Thyroid gland (tissue), 4 donors: ENCODE measurements at places on chromosomes 1 and 21.

GRCh38 chr1:69110851-69111250 lies 456.9 kb upstream of the LRRC7 start:
- DNase-seq: no peak

GRCh38 chr1:112790920-112791722 lies 76.0 kb upstream of the PPM1J start:
- DNase-seq: no peak

DNA sequence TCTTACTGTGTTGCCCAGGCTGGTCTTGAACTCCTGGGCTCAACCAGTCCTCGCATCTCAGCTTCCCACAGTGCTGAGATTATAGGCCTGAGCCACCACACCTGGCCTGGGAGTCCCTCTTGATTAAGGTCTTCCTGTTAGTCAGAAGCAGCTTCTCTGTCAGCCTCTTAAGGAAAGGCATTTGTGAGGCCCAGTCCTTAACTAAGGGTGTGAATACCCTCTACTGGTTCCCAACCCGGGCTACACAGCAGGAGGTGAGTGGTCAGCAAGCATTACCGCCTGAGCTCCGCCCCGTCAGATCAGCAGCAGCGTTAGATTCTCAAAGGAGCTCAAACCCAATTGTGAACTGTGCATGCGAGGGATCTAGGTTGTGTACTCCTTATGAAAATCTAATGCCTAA lies 117.2 kb downstream of the DYRK1A start:
- no peak for DNase-seq

DNA sequence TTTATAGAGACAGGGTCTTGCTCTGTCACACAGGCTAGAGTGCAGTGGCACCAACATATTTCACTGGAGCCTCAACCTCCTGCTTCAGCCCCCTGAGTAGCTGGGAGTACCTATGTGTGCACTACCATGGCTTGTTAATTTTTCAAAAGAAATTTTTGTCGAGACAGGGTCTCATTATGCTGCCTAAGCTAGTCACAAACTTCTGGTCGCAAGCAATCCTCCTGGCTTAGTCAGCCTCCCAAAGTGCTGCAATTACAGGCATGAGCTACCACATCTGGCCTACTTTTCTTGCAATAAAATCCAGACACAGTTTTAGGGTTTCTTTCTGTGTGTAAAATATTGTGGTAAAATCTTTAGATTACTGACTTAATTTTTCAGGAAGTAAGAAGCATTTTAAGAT lies 27.9 kb upstream of the NTPCR start:
- no peak for DNase-seq

DNA sequence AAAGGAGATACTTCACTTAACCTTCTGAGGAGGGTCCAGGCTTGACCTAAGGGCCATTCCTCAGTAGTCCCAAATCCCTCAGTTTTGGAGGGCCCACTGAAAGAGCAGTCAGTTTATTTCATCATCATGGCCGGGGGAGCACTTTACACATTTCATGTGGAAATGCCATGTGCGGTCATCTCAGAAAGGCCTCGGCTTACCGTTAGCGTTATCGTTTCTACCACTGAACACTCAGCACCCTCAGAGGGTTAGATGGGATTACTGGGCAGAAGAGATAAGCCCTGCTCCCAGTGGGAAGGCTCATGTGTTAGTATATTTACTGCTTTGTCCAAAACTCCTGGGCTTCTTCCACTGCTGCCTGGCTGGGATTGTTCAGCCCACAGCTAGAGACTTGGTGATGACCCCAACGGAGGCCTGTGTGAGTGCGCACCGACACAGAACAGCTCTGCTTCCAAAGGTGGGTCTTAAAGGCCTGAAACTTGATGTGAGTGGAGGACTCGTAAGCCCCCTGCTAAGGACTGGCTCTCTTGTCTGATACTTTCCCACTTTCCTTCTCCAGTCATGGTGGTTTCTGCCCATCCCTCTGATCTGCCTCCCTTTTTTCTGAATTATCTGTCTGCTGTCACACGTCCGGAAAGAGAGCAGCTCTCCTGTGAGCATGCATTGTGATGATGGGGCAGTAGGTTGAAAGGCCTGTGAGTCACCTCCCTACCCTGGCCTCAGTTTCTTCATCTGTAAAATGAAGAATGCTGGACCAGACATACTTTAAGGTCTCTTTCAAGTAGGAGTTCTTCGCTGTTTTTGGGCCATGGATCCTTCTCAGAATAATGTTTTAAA lies 284.5 kb downstream of the ASTN1 start:
- no peak for DNase-seq

DNA sequence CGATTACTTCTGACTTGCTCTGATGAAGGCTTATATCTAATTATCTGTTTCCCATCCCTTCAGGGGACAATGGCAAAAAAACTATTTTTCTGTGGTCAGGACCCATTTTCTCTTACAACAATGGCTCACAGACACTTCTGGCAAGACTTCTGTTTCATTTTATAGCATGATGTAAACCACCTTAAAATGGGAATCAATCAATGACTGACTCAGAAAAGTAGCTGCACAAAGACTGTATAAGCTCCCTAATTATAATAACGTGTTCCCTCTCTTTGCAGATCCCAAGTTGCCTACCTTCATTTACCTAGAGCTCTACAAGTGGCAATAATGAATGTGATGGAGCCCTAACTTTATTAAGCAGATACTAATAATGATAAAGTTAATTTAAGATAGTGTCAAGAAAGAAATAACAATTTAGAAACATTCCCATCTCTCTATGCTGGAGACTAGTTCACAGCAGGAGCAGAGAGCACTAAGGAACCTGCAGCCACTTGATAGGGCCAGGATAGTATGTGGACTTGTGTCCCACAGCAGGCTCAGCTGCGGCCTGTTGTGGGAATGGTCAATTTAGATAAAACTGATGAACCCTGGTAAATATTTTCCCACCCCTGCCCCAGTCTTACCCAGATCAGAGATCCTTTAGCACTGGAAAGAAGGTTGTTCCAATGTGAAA lies 538 bp downstream of the GBP2 start:
- no peak for DNase-seq

DNA sequence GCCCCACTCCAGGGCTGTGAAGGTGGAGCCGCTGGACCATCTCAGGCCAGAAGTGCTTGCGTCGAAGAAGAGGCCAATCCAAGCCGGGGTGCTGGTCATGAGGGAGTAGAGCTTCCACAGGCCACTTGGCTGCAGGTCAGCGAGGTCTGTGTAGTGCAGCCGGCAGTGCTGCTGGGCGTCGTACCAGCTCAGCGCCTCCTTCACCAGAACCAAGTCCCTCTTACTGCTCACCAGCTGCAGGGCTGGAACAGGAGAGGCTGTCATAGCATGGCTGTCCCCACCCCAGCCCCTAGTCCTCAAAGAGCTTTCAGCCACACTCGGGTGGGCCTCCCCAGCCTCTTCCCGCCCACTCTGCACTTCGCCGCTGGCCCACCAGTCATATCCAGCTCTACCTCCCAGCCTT lies 2.2 kb downstream of the CLEC20A start:
- peak; percentile 34 for DNase-seq

DNA sequence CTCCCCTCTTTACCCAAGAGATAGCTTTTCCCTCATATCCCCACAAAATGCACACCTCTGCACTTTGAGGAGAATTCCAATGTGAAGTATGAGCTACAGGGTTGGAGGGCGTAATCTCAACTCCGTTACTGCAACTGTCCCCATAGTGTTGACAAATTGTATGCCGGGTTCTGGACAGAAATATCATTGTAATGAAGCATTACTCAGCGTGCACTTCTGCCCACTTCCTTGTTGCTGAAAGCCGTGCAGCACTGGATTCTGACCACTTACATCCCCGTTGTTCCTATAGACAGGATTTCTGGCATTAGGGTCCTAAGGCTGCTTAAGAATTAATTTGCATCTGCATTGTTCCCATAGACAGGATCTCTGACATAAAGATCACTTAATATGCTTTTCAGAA lies 205.6 kb downstream of the RHOU start:
- no peak for DNase-seq

- DNase-seq: peak; percentile 69
These were observed 14.9 kb downstream of the AADACL4 start for GRCh38 chr1:12658531-12659453.

- no peak for DNase-seq
These were observed 2.7 kb upstream of the OR10J4 start for GRCh38 chr1:159429074-159429861.

- no peak for DNase-seq
These were observed 141.4 kb downstream of the LHX8 start for GRCh38 chr1:75275631-75276030.

- no peak for DNase-seq
These were observed 36.8 kb downstream of the EVI5 start for GRCh38 chr1:92748138-92748537.

GRCh38 chr21:46347203-46347550 lies 23.2 kb downstream of the PCNT start:
- no peak for DNase-seq

DNA sequence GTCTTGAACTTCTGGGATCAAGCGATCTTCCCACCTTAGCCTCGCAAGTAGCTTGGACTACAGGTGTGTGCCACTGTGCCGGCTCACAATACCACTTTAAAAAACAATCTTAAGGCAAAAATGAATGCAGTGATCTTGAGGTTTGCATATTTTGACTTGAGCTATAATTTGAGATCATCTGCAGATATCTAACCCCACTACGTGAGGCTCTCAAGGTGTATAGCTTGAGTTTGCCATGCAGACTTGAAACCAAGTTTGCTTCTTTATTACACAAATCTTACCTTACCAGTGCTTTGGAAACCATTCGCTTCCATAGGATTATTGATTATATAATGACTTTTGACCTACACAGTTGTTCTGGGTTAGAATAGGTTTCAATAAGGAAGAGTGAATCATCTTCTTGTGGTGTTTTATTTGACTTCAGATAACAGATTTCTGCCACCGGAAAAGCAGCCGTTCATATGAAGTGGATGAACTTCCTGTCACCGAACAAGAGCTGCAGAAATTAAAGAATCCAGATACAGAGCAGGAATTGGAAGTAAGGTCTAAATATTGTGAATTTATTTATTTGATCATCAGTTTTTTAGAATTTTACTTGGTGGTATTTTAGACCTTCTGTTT lies 155.1 kb downstream of the VPS13D start:
- no peak for DNase-seq

- DNase-seq: no peak
These were observed 3.2 kb upstream of the ATP13A2 start for GRCh38 chr1:17014671-17015567.

GRCh38 chr1:50097791-50098190 lies 10.9 kb upstream of the ELAVL4 start:
- DNase-seq: no peak

GRCh38 chr1:149934356-149934755 lies 2.3 kb downstream of the MTMR11 start:
- no peak for DNase-seq

DNA sequence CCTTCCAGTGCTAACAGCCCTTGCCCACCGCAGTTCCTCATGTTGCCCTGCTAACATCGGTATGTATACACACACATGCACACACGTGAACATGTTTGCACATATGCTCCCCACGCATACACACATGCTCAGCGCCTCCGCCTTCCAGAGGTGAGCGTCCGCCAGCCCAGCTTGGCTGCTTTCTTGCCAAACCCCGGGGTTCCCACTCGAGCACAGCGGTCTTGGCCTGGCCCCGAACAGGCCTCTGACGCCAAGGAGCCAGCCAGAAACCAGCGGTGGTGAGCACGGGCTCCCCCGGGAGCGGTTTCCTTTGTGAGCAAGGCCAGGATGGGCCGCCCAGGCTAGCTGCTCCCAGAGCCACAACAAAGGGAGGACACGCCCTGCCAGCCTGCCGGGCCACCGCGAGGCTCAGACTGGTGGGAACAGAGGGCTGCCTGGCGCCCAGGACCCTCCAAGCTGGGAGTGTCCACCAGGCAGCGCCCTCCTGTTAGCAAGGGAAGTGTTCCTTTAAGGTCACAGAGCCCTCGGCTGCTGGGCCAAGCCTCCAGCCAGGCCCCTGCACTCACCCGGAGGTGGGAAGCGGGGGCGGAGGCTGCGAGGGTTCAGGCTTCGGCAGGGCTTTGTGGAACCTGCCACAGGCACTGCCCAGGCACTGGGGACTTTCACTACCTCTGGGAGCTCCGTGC lies 65.4 kb downstream of the ALPL start:
- DNase-seq: peak; percentile 38

GRCh38 chr1:49199564-49199963 lies 422.9 kb upstream of the BEND5 start:
- DNase-seq: no peak

DNA sequence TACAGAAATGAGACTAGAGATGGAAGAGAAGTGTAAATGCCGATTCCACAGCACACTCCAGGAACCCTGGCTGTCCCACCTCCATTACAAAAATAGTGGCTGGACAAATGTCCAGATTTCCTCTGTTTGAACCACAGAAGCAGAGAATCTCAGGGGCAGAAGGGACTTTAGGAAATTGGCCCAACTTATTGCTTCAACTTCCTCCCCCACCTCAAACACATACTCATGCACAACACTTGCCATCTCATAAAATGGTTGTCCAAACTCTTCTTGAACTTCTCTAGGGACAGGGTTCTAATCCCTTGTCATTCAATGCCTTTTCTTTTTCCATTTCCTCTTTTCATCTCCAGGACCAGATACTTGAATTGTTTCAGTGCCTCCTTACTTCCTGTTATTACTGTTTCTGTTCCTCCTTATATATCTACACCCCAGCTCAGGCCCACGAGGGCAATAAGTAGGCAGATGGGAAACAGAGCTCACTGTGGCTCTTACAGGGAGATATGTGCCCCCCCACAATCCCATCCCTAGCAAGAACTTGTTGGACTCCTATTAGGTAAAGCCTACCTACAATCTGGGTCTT lies 8.5 kb upstream of the B4GALT3 start:
- no peak for DNase-seq

DNA sequence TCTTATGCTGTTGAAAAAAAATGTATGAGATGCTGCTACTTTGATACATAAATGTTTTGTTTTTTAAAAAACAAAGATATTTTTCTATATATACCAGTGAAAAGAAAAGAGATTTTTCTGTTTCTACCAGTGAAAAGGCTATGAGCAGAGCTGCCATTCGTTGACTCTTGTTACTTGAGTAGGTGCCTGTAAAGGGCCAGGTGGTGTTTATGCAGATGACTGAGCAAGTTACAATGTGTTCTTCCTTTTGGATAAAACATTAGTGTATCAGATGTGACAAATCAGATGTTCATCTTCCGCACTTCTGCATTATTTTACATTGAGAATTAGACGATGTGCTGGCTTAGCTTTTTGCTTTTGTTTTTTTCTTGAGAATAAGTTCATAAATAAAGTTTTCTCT lies 45.4 kb downstream of the BARHL2 start:
- DNase-seq: no peak

DNA sequence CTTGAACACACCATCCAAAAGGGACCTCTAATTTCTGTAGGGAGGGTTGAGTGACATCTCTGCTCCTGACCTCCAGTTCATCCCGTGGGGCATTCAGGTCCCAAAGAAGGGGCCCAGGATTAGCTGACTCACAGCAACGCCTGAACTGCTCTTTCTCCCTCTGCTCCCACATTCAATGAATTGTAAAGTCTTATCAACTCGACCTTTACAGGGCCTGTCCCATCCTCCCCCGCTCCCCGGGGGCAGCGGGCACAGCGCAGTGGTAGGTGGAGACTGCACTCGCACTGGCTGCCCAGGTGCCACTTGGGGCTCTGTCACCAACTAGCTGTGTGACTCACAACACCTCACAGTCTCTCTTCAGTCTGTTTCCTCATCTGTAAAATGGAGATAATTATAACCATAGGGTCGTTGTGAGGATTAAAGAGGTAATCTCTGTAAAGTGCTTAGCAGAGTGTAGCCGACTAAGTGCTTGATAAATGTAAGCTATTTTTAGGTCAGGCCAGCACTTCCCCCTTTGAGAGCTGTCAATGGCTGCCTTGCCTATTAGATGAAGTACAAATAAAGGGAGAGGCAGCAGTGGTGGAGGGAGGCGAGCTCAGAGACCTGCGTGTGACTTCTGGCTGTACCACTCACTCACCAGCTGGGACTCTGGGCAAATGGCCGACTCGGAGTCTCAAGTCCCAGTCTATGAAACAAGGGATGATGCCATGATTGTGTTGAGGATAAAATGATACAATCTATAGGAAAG lies 637 bp upstream of the MYBPHL start:
- DNase-seq: peak; percentile 43
